ENCODE measurements at places on chromosomes 6 and 20.

- peak; percentile 87 for DNase-seq
Measured at GRCh38 chr6:12567682-12568081, 148.9 kb upstream of the PHACTR1 start.

- DNase-seq: no peak
Measured at GRCh38 chr6:37802810-37803209, 16.7 kb upstream of the ZFAND3 start.

DNA sequence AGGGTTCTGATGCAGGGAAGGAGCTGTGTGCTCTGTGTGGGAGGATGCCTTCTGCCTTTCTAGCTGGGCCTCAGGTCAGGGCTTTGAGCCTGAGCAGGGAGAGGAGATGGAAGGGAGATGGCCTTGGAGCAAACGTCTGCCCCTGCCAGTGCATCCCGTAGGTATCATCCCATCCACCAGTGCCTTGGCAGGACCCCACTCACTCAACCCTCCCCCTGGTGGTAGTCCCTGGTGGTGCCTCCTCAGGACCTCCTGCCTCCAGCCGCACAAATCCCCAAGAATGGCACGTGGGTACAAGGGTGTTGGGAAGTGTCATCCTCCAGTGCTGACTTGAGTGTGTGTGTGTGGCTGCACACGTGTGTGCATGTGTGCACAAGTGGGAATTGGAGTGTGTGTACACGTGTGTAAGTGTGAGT, 23.1 kb upstream of the MICB start:
- DNase-seq: no peak

DNA sequence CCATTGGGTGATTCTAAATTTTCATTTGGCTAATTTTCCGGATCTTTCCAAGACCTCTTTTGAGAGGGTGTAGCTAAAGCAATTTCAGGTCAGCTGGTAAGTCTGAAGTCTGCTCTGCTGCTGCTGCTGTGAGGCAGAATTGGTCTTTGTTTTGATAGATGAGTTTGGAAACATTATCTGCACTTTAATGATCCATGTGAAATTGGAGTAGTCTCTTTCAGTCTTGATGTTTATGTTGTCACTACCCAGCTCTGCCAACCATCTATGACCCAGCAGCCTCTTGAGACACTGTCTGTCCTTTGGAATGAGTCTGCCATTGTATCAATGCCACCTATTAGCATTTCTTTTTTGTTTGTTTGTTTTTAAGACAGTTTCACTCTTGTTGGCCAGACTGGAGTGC, 44.1 kb downstream of the TXNDC5 start:
- no peak for DNase-seq

GRCh38 chr6:134806180-134806798, 143.6 kb downstream of the ALDH8A1 start:
- DNase-seq: no peak

DNA sequence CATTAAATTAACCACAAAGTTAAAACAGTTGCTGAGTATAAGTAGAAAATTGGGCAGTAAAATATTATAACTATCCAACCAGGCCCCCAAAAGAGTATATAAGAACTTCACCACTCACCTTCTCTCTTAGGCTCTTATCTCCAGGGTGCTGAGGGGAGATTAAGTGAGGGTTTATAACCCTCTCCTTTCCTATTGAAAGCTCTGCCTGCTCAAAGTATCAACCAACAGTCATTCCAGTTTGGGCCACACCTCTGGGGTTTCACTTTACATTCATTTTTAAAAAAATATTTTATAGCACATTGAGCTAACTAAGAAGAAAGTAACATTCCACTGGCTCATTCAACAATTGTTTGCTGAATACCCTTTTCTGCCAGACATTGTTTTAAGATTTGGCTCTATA, 22.1 kb downstream of the GSTA4 start:
- DNase-seq: no peak

DNA sequence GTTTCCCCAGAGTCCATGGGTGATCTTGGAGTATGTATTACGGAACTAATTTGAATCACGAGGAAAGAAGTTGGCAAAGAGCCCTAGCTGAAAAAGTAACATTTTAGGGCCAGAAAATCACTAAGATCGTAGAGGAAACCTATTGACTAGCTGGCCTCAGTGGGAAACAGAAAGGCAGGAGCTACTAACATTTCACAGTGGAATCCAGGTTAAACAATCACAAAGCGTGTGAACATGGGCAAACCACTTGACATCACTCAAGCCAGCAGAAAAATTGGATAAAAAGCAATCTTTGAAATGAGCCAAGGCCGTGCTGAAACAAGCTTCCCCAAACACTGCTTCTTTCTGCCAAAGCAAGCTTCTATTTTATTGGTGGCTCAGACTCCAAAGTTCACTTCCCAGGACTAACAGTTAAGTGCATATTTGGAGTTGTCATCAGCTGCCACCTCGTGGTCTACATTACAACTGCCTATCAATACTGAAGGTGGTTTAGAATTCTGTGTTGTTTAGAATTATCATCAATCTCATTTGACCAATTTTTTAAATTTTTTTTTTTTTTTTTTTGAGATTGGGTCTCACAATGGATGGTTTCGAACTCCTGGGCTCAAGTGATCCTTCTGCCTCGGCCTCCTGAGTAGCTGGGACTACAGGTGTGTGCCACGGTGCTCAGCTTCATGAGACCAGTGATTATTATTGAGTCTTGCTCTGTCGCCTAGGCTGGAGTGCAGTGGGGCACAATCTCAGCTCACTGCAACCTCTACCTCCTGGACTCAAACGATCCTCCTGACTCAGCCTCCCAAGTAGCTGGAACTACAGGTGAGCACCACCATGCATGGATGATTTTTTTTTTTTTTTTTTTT, 10.6 kb downstream of the RPS10 start:
- DNase-seq: peak; percentile 44

DNA sequence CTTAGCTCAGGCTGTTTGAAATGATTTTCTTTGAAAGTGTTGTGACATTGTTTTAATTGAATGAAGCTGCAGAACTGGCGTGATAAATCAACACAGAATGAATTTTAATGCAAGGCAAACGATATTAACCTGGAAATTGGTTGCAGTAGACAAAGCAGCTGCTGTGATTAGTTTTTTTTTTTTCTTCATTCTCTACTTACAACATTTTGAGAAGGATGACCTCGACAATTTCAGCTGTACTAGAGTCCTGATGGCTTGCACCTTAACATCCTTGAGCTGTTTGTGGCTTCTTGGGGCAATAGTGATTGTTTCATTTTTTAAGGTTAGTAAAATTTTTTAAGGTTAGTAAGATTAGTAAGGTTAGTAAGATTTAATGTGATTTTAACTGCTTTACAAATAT, 54.2 kb downstream of the QKI start:
- DNase-seq: no peak

DNA sequence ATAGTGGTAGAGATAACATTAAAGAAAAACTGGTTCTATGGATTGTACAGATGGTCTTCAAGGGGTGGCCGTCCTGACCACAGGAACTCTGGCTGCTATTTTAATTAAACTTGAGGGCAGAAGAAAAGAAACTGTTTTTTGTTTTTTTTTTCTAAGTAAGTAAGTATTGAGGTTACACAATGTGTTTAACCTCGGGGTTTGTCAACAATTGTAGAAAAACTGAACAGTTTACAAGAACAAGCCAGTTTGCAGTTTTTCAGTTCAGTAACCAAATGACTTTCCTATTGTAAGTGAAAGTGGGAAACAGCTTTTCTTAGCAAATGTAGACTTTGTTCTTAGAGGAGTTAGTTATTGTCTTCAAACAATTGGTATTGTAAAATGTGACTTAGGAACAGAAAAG, 77.0 kb downstream of the PLCB1 start:
- DNase-seq: no peak

GRCh38 chr6:8637896-8638597, 202.7 kb upstream of the SLC35B3 start:
- no peak for DNase-seq

GRCh38 chr6:163180874-163181541, 233.5 kb upstream of the QKI start:
- DNase-seq: peak; percentile 61

DNA sequence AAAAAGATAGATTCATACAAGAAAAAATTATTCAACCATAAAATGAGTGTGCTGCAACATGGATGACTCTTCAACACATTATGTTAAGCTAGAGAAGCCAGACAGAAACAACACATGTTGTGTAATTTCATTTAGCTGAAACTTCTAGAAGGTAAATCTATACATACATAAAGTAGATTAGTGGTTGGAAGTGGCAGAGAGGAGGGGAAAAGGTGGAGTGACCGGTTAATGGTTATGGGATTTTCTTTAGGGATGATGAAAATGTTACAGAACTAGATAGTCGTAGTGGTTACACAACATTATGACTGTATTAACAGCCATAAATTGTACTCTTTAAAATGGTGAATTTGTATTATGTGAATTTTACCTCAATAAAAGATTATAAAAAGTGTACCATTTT, 304.1 kb upstream of the SLC35B3 start:
- no peak for DNase-seq

GRCh38 chr6:39130691-39131090, 15.7 kb upstream of the SAYSD1 start:
- DNase-seq: no peak

GRCh38 chr6:168804331-168804730, 363.3 kb downstream of the SMOC2 start:
- no peak for DNase-seq

GRCh38 chr6:44104481-44105021, 22.7 kb downstream of the MRPL14 start:
- DNase-seq: no peak

GRCh38 chr20:63345328-63346100, 15.6 kb downstream of the CHRNA4 start:
- no peak for DNase-seq

GRCh38 chr6:37566111-37566949, 66.6 kb upstream of the CCDC167 start:
- DNase-seq: peak; percentile 45

- DNase-seq: no peak
Measured at GRCh38 chr20:44733341-44734069, 12.2 kb upstream of the KCNK15 start.

GRCh38 chr6:34922177-34922663, 33.2 kb downstream of the ANKS1A start:
- no peak for DNase-seq

GRCh38 chr6:149026530-149026942, 279.7 kb downstream of the UST start:
- no peak for DNase-seq

- no peak for DNase-seq
Measured at GRCh38 chr20:15643713-15644112, 929.5 kb downstream of the KIF16B start.

DNA sequence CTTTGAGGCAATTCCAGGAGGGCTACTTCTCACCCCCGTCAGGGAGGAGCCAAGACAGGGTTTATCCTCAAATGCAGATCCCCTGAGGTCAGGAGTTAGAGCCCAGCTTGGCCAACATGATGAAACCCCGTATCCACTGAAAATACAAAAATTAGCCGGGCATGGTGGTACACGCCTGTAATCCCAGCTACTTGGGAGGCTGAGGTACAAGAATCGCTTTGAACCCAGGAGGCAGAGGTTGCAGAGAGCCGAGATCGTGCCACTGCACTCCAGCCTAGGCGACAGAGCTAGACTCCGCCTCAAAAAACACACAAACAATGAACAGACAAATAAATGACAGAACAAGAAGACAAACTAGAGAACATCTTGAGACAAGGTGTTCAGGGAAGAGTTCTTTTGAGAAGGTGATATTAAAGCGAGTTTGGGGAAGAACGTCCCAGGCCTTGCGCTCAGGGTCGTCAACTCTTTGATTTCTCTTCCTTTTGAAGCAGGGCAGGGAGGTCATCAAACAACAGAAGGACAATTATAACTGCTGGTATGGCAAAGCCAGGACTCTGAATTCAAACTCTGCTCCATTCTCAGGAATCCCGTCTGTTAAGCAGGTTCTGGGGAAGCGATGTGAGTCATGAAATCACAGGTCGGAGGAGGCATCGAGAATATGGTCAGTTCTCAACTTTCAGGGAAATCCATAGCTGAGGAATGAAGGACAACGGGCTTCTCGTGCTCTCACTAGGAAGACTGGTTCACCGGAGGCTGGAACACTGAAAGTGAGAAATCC, 1.4 kb upstream of the RALY start:
- DNase-seq: no peak

- no peak for DNase-seq
Measured at GRCh38 chr6:5199702-5200101, 61.0 kb downstream of the LYRM4 start.

DNA sequence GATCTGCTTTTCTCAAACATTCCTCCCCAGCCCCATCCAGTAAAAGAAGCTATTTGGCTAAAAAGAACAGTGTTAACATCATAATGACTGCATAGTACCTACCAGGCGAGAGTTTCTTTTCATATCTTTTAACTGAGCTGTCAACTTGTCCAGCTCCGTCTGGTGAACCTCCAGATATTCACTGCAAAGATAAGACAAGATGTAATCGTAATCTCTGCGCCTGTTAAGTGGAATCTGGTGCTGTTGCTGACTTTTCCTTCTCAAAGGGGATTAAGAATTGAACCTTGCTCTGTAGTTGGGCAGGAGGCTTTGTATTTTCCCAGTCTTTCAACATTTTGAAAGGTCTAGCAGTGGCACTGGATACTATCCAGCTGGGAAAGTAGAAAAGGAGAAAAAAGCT, 63.0 kb downstream of the RIPOR2 start:
- no peak for DNase-seq

GRCh38 chr6:147057705-147058342, 146.4 kb upstream of the STXBP5 start:
- DNase-seq: no peak

GRCh38 chr6:132952031-132952867, 137.9 kb downstream of the RPS12 start:
- no peak for DNase-seq

GRCh38 chr6:124987291-124987690, 25.1 kb downstream of the RNF217 start:
- DNase-seq: no peak

DNA sequence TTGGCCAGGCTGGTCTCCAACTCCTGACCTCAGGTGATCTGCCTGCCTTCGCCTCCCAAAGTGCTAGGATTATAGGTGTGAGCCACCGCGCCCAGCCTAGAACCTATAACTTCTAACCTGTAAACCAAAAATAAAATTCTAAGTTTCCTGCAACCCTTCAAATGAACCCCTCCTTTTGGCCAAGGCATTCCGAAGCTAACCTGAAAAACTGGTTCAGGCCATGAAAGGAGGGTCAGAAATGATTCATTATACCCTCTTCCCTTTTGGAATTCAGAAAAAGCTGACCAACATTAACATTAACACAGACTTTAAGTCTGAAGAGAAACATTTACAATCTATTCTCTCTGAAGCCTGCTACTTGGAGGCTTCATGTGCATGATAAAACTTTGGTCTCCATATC, 165.1 kb downstream of the TINAG start:
- no peak for DNase-seq

DNA sequence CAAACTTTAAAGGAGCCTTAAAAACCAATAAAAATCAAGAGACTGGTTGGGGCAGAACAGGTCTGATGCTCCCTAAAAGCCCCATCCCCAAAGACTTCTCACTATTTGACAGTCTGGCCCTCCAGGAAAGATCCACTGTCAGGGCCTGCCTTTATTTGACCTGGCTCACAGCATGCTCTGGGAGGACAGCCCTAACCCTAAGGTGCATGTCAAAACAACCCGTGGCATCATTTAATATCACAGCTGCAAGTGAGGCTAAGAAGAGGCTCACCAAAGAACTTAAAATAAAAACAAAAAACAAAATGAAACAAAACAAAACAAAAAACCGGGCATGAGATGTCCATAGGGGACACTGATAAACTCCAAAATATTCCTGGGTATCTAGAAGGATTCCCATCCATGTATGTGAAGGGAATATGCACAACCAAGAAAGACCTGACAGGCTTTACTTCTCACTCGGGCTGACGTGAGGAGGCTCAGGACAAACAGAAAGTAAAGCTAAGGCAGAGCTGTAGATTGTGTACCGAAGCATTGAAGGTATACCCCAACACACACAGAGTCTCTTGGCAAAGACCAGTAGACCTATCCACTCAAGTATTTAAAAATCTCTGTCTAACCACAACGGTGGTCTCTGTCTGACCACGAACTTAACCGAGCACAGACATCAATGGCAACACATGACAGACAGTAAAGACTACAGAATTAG, 57.3 kb downstream of the AHI1 start:
- DNase-seq: peak; percentile 2
